Transverse colon (tissue), 4 donors: ENCODE measurements at places on chromosomes 4 and X. TPM values are rescaled to one million over a fixed set of nuclear protein-coding genes. Genes with fewer than 3 reads are reported as not detected.

DNA sequence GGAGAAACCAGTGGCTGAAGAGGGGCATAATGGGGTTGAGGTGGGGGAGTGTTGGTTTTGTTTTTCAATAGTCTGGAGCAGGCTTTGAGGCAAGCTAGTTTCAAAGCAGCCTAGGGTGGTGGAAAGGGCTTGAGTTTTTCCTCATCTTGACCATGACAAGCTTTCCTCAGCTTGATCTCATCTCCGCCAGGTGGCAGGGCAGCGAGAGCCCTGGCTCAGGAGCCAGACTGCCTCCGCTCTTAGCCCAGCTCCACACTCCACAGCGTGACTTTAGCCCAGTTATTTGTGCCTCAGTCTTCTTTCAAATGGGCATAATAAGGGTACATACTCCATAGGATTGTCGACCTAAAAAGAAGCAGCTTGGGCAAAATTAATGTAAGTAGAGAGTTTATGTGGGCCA, 29.9 kb upstream of the SOWAHD start:
- no peaks in the 10 kb centered on the region for H3K27me3 ChIP-seq
- DNase-seq: no peak
- no peak overlapping the region for H3K4me3 ChIP-seq
- no peak overlapping the region for H3K27ac ChIP-seq
- H3K36me3 ChIP-seq: no peaks in the 10 kb centered on the region

Gene SPACA5
- not detected for total RNA-seq

Gene CXCL8
- not detected for total RNA-seq

Gene TTC29
- not detected for total RNA-seq

- no peaks in the 10 kb centered on the region for H3K36me3 ChIP-seq
- DNase-seq: no peak
- H3K4me3 ChIP-seq: no peak overlapping the region
- H3K4me1 ChIP-seq: no peaks in the 10 kb centered on the region
- no peak overlapping the region for H3K27ac ChIP-seq
Observed at GRCh38 chr4:111046811-111047210, 423.9 kb upstream of the PITX2 start.

- no peaks in the 10 kb centered on the region for H3K36me3 ChIP-seq
- no peaks in the 10 kb centered on the region for H3K27me3 ChIP-seq
- no peak for DNase-seq
- H3K27ac ChIP-seq: no peak overlapping the region
- no peaks in the 10 kb centered on the region for H3K4me1 ChIP-seq
Observed at GRCh38 chr4:113607998-113608397, 153.5 kb downstream of the CAMK2D start.

- peaks cover 25% of the 10 kb centered on the region for H3K4me1 ChIP-seq
- H3K27ac ChIP-seq: peak overlapping the region; percentile 20
- DNase-seq: no peak
- H3K36me3 ChIP-seq: no peaks in the 10 kb centered on the region
- no peak overlapping the region for H3K4me3 ChIP-seq
Observed at GRCh38 chr4:48654015-48654664, 125.9 kb downstream of the FRYL start.

- no peaks in the 10 kb centered on the region for H3K27me3 ChIP-seq
- no peaks in the 10 kb centered on the region for H3K36me3 ChIP-seq
- H3K27ac ChIP-seq: no peak overlapping the region
- no peak for DNase-seq
- no peak overlapping the region for H3K4me3 ChIP-seq
Observed at GRCh38 chr4:24382381-24382780, 202.0 kb downstream of the DHX15 start.

DNA sequence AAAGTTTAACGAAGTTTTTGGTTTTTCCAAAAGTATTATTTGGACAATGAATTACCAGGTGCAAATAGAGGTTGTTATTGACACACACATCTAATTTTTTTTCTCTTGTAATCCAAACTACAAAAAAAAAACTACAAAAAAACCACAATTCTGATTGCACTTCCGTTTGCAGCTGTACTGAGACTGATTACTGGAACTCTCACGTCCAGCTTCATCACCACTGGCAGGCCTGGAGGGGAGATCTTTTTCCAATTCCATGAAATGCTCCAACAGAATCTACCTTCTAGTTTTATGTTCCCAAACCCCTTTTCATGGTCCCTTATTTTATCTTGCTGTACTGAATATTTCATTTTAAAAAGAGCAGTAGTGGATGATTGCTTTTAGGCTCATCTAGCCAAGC, 1118.3 kb downstream of the C4orf33 start:
- no peak overlapping the region for H3K4me3 ChIP-seq
- H3K36me3 ChIP-seq: no peaks in the 10 kb centered on the region
- H3K27ac ChIP-seq: no peak overlapping the region
- no peaks in the 10 kb centered on the region for H3K27me3 ChIP-seq

DNA sequence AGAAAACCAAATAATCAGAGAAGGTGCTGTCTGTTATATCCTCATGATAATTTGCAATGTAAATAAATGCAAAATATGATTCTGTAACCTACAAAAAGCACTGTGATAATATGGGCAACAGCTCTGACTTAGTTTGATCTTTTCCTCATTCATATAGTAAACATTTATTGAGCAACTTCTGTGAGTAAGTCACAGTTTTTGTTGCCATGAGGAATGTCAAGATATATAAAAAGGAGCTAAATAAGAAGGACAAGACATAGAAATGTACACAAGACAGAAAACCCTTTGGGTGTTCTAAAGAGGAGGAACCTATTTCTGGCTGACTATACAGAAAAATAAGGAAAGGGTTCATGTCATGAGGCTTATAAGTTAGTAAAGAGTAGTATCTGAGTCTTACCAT, 44.3 kb downstream of the ARSJ start:
- no peaks in the 10 kb centered on the region for H3K36me3 ChIP-seq
- no peak overlapping the region for H3K27ac ChIP-seq
- H3K4me3 ChIP-seq: no peak overlapping the region
- DNase-seq: no peak
- no peaks in the 10 kb centered on the region for H3K27me3 ChIP-seq

Gene SSX2
- not detected for total RNA-seq

GRCh38 chrX:116111497-116111896, 59.0 kb upstream of the AGTR2 start:
- H3K27ac ChIP-seq: no peak overlapping the region
- no peaks in the 10 kb centered on the region for H3K36me3 ChIP-seq
- H3K4me1 ChIP-seq: no peaks in the 10 kb centered on the region
- no peak for DNase-seq
- H3K4me3 ChIP-seq: no peak overlapping the region
- no peaks in the 10 kb centered on the region for H3K27me3 ChIP-seq

GRCh38 chrX:56789518-56790070, 60.6 kb downstream of the NBDY start:
- no peak overlapping the region for H3K4me3 ChIP-seq
- peak; percentile 2 for DNase-seq
- H3K27ac ChIP-seq: no peak overlapping the region

DNA sequence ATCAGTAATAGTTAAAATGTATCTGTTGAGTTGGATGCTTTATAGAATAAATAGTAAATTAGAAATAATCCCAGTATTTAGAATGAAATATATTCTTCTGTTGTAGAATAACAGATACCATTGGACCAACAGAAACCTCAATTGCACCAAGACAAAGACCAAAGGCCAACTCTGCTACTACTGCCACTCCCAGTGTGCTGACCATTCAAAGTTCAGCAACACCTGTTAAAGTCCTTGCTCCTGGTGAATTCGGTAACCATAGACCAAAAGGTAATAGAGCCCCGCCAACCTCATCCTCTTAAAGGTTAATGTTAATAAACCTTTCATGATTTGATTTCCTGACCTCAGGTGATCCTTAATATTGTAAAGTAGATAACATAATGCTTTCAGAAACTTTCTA, 73.8 kb downstream of the PAQR3 start:
- peaks cover 3% of the 10 kb centered on the region for H3K36me3 ChIP-seq
- no peak for DNase-seq
- no peaks in the 10 kb centered on the region for H3K27me3 ChIP-seq
- H3K4me3 ChIP-seq: no peak overlapping the region
- H3K4me1 ChIP-seq: no peaks in the 10 kb centered on the region

GRCh38 chrX:49257846-49258748, 6.4 kb downstream of the FOXP3 start:
- DNase-seq: no peak
- H3K4me1 ChIP-seq: no peaks in the 10 kb centered on the region
- no peaks in the 10 kb centered on the region for H3K36me3 ChIP-seq
- no peaks in the 10 kb centered on the region for H3K27me3 ChIP-seq
- H3K4me3 ChIP-seq: no peak overlapping the region

DNA sequence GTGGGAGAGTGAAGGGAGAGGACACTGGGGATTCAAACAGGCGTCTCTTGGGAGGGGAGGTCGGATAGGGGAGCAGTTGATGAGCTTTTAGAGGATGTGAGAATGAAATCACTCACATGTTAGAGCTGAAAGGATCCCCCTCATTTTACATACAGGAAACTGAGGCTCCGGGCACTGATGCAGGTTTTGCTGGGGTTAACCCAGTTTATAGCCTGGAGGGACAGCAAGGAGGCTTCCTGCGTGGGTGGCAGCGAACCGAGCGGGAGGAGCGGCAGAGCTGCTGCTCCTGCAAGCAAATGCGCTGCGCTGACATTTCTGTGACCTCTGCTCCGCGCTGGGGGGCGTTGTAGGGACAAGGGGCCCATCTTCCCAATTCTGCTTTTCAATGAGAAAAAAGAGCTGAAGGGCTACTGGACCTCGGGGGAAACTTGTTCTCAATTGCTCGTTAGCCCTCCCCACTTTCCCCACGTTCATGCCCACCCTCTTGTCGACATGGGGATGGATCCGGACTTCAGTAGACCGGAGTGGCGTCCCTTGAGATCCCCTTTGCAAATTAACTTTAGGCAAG, 1.2 kb upstream of the NEUROG2 start:
- peaks cover 100% of the 10 kb centered on the region for H3K27me3 ChIP-seq
- H3K36me3 ChIP-seq: no peaks in the 10 kb centered on the region
- H3K4me3 ChIP-seq: no peak overlapping the region
- peaks cover 34% of the 10 kb centered on the region for H3K4me1 ChIP-seq
- no peak for DNase-seq

- no peak overlapping the region for H3K27ac ChIP-seq
- H3K27me3 ChIP-seq: no peaks in the 10 kb centered on the region
- H3K4me1 ChIP-seq: no peaks in the 10 kb centered on the region
- DNase-seq: peak; percentile 25
- no peaks in the 10 kb centered on the region for H3K36me3 ChIP-seq
- H3K4me3 ChIP-seq: no peak overlapping the region
Observed at GRCh38 chr4:185096032-185096653, 46.9 kb upstream of the SLC25A4 start.

GRCh38 chr4:36226430-36227227, 17.7 kb downstream of the ARAP2 start:
- H3K4me1 ChIP-seq: no peaks in the 10 kb centered on the region
- DNase-seq: no peak
- no peak overlapping the region for H3K27ac ChIP-seq
- no peaks in the 10 kb centered on the region for H3K36me3 ChIP-seq
- H3K4me3 ChIP-seq: no peak overlapping the region
- H3K27me3 ChIP-seq: no peaks in the 10 kb centered on the region

- H3K4me3 ChIP-seq: no peak overlapping the region
- H3K27me3 ChIP-seq: no peaks in the 10 kb centered on the region
- no peak overlapping the region for H3K27ac ChIP-seq
- DNase-seq: no peak
Observed at GRCh38 chr4:132218406-132218805, 930.7 kb upstream of the PCDH10 start.

Gene TRAM1L1
- total RNA-seq: 0.27 TPM

- H3K27me3 ChIP-seq: no peaks in the 10 kb centered on the region
- no peak overlapping the region for H3K4me3 ChIP-seq
- H3K4me1 ChIP-seq: no peaks in the 10 kb centered on the region
- H3K27ac ChIP-seq: no peak overlapping the region
Observed at GRCh38 chrX:26915064-26915463, 548.1 kb downstream of the PPP4R3C start.

- DNase-seq: no peak
- H3K27ac ChIP-seq: no peak overlapping the region
- no peaks in the 10 kb centered on the region for H3K27me3 ChIP-seq
- no peak overlapping the region for H3K4me3 ChIP-seq
Observed at GRCh38 chrX:118963159-118963558, 11.3 kb upstream of the LONRF3 start.

Gene CT45A3
- not detected for total RNA-seq

DNA sequence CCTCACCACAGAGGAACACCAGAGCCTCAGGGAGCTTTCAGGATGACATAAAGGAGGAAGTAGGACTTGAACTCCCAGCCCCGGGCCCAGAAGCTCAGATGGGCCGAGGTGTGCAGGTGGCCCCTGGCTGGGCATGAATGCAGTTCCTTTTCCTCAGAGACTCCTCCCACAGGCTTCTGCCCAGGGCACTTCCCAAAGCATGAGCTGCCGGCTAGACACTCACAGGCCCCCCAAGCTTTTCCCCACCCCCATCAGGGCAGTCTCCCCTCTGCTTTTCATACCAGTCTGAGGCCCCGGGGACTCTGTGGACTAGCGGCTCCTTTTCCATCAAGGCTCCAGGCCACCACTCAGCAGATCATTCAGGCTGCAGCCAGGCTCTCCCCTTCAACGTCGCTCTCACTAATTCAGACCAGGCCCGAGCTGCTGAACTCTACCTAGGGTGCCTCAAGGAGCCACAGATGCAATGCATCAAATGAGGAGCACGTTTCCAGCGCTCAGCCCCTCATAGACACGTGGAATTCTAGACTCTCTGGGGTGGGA, 36.9 kb downstream of the HMX1 start:
- H3K4me3 ChIP-seq: no peak overlapping the region
- no peaks in the 10 kb centered on the region for H3K4me1 ChIP-seq
- H3K36me3 ChIP-seq: no peaks in the 10 kb centered on the region
- peak; percentile 2 for DNase-seq
- no peak overlapping the region for H3K27ac ChIP-seq
- peaks cover 4% of the 10 kb centered on the region for H3K27me3 ChIP-seq

Gene SMIM10L2A
- not detected for total RNA-seq

GRCh38 chr4:25172961-25173915, 13.0 kb upstream of the SEPSECS start:
- peak overlapping the region; percentile 52 for H3K27ac ChIP-seq
- no peaks in the 10 kb centered on the region for H3K36me3 ChIP-seq
- H3K4me3 ChIP-seq: no peak overlapping the region

DNA sequence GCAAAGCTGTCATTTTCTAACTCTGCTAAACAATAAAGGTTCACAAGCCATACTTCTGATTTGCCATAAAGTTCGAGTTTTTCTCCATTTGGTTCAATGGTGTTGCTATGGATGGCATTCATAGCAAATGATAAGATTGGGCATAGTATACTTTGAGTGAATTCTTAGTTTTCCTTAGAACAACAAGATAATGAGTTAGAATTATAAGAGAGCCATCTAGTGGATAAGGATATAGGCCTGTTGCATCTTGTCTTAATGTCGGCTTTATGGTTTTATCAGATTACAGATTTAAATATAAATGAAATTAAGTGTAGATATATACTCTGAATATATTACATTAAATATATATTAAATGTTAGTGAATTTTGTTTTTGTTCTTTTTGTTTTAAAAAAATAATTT, 644.6 kb downstream of the IL1RAPL1 start:
- no peaks in the 10 kb centered on the region for H3K4me1 ChIP-seq
- no peaks in the 10 kb centered on the region for H3K36me3 ChIP-seq
- H3K27ac ChIP-seq: no peak overlapping the region
- no peaks in the 10 kb centered on the region for H3K27me3 ChIP-seq

Gene SPANXA2
- total RNA-seq: not detected
